Caki2 (cell line): ENCODE measurements at places on chromosomes 12 and 14. TPM values are rescaled to one million over a fixed set of nuclear protein-coding genes. Genes with fewer than 3 reads are reported as not detected.

CLEC9A gene
- total RNA-seq = not detected in 2 replicates

SRRM4 gene
- total RNA-seq = not detected in 2 replicates

LRCOL1 gene
- total RNA-seq = not detected in 2 replicates

SVOP gene
- total RNA-seq = not detected in 2 replicates

SMCO2 gene
- total RNA-seq = 0.78 TPM in 1 of 2 replicates, not detected in the other

AKAP5 gene
- 0.87 and 1.3 TPM in 2 replicates for total RNA-seq

GRCh38 chr12:57844709-57845477 lies 1.6 kb downstream of the CTDSP2 start:
- peak; percentile 78 for DNase-seq

DNA sequence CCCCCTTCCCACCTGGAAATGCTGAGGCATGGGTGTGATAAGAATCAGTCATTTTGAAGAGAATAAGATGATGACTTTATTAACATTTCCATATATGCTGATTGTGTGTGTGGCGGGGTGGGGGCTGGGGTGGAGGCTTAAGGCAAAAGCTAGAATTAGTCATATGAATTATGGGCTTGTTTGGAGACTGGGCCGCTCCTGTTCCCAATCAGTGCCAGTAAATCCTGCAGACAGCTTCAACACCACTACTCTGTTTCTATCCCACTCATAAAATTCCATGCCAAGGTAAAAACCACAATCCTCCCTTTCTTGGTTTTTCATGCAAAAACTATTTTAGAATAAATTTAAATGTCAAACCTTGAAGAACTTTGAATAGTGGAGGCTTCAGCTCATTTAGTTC lies 29.9 kb upstream of the SLC38A2 start:
- no peak for DNase-seq

DNA sequence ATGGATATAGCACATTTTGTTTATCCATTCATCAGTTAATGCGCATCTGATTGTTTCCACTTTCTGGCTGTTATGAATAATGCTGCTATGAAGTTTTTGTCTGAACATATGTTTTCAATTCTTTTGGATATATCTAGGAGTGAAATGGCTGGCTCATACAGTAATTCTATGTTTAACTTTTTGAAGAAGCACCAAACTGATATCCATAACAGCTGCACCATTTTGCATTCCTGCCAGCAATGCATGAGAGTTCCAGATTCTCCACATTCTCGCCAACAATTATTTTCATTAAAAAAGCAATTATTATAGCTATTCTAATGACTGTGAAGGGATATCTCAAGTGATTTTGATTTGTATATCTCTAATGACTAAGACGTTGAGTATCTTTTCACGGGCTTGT lies 89.9 kb upstream of the PPP4R3A start:
- no peak for DNase-seq

DNA sequence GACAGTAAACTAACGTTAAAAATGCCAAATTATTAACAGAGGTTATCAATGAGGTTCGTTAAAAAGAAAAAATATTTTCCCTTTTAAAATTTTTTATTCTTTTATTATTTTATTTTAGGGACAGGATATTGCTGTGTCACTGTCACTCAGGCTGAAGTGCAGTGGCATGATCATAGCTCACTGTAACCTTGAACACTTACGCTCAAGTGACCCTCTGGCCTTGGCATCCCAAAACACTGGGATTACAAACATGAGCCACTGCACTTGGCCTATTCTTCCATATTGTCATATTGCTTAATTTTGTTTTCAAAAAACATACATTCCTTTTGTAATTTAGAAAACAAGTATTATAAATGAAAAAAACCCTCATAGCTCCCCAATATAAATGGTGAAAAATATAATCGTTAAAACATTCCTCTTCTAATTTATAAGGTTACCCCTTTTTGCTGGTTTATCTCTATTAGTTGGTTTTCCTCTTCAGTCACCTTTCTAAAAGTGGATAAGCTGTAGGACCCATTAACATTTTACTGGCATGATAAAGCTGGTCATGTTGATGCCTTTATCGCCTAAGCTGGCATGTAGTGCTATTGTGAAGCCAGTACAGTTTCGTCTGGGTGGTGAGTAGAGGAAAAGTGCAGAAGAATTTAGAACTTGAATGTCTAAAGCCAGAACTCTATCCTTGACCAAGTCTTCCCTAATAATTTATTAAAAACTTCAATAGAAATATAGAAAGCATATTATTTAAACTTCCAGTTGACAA lies 27.6 kb downstream of the PDE3A start:
- DNase-seq = no peak

DNA sequence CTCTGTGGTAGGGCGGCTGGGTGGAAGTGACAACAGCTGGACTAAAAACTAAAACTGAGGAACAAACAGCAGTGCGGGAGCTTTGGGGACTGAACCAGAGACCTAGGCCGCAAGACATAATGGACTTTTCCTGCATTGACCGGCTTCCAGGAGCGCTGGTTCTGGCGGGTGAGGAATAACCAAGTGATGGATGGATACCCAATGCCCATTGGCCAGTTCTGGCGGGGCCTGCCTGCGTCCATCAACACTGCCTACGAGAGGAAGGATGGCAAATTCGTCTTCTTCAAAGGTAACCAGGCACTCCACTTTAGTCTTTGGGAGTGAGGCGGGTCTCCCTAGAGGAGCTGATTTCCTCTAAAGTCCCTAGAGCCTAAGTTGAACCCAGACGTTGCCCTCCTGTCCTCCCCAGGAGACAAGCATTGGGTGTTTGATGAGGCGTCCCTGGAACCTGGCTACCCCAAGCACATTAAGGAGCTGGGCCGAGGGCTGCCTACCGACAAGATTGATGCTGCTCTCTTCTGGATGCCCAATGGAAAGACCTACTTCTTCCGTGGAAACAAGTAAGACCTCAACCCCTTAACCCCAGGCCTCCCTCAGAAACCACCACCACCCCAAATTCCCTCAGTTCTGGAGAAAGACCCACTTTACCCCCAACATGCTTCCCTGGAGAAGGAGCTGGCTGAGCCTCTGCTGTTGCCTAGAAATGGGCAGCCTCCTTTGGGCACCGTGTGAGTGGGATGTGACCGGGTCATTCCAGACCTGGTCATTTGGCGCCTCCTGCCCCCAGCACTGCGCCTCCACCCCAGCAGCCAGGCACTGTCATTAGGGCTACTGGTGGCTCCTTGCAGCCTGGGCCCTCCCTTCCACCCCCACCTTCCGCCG lies 8.1 kb downstream of the MMP14 start:
- DNase-seq = no peak

DNA sequence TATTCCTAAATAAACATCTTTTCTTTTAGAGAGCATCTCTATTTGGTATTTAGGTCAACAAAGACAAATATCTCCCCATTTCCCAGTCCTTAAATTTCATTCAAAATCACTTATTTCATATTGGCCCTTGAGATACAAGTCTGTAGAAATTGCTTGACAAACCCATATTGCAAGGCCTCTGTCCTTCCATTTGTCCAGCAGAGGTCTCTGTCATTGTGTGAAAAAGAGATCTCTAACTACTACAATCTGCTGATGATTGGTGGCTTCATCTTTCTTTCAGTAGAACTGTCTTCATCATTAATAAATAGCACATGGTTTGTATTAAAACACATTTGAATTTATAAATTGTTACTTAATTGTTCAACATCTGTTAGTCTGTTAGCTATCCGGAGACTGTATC lies 252.6 kb downstream of the ACSS3 start:
- DNase-seq = no peak

GRCh38 chr12:46468160-46468559 lies 95.6 kb upstream of the SLC38A2 start:
- DNase-seq = no peak

DNA sequence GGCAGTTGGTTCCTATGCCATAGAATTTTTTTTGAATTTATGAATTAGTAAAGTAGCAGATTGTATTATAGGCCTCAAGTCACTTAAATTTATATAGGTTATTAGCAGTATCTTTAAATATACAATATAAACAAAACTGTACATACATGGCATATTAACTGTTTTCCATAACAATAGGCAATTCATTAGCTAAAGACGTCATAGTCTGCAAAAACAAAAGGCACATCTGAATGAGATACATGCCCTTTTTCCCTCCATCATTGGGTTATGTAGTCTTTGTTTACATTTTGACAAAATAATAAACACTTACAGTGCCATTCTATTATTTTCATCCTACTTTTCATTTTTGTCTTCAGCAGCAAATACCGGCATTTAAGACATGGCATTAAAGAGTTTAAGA lies 1.1 kb upstream of the VCPKMT start:
- no peak for DNase-seq

DNA sequence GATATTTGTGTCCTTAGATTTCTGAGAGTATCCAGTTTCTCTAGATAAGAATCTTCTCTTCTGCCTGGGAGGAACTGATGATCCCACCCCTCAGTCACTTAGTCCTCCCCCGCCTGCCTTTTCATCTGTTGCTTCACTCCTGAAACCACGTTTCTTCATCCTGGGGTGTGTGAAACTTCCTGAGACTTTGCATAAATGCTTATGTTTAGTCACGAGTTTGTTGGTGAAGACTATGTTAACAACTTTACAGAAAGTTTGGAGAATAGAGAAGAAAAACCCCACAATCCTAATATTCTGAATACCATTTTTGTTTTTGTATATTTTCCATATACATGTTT lies 33.2 kb downstream of the MARK3 start:
- DNase-seq = no peak
